H4 (cell line): ENCODE measurements at places on chromosomes 2 and 18. TPM values are rescaled to one million over a fixed set of nuclear protein-coding genes. Genes with fewer than 3 reads are reported as not detected.

DNA sequence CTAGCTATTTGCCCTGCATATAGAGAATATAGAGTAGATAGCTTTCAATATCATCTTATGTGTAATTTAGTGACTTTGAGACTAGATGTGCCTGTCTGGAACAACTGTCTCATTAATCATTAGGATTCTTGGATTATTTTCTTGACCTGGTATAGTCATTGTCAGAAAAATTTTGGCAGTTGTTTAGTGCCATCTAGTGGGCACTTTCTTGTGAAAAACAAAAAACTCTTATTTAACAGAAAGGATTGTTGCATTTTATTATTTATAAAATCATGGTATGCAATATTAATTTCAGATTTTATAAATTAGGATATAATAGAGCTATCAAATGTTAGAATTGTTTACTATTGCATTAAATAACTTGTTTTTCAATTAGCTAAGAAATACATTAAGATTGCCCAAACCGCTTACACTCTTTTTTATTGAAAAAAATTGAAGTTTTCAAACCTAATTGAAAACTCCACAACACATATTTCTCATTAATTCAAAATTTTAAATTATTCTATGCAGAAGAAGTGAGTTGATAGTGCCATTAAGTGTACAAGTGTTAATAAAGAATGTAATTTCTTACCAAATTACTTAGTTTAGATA, 80.3 kb downstream of the DYNAP start:
- no peak for DNase-seq

GRCh38 chr2:23488584-23488983, 103.6 kb downstream of the KLHL29 start:
- DNase-seq, result no peak

DNA sequence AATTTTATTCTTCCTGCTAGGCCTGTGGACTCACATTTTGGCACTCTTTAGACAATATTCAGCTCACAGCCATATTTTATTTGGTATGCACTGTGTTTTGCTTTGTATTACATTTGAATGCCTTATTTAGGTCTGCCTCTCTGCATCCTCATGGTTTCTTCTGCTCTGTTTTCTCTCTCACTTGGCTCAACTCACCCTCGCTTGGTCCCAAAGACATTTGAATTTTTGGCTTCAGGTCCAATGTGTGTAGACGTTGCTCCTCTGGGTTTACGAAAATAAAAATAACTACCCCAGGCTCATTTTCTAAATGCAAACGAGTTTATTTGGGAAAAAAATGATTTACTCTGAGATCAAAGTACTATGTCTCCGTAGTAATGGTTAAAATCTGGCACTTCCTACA, 91.1 kb upstream of the REG3A start:
- DNase-seq, result no peak

DNA sequence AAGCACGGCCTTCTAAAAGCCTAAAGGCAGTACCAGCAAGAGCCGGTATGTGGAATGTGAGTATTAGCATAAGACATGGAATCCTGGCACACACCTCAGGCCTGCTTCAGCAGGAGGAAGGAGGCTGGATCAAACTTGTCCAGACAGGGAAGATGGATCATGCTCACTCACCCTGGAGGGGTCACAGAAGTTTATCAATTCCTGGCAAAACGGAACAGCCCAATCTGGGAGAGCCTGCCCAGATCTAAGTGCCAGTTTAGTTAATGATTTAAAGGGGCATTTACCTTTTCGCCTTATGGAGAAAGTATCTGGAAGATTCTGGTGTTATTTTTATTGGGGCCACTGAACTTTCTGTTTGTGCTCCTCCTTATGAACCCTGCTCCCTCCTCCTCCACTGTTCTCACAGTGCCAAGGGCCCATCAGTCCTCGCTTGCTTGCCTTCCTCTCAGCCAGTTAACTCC, 58.3 kb upstream of the NFE2L2 start:
- no peak for DNase-seq

Gene GKN2
- not detected in 2 replicates for total RNA-seq

DNA sequence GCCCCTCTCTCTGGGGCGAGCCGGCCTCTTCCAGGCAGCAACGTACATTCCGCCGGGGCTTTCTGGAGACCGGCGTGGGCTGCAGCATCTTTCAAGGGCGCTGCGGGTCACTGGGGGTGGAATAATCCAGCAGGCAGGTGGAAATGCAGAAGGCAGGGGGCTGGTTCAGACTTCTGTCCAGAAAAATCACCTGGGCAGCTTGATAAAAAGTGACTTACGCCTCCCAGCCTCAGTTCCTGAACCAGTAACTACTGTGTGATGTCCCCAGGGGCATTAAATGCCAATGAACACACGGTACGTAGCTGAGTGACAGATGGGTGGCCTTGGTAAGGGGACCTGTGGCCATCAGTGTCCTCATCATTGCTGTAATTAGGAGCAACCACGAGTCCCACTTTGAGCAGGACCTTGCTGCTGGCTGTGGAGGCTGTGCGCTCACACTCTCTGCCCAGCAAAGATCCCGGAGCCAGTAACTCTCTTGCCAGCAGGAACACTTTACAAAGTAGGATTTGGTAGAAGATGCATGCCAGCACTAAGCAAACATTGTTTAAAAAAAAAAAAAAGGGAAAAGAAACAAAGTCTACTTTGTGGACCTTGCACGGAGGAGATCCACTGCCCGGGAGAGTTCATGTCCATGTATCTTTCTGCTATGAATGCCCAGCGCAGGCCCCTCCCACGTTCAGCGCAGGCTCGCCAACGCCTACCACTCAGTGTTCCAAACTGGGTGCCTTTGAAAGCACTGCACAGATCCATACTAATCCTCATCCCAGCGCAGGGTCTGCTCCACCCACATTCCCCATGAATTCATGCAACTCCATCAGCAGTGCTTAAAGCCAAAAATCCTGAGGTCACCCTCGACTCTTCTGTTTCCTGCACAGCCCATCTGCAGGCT, 177.3 kb downstream of the HDAC4 start:
- DNase-seq, result no peak

GRCh38 chr2:239826376-239826775, 198.8 kb downstream of the NDUFA10 start:
- DNase-seq, result no peak

DNA sequence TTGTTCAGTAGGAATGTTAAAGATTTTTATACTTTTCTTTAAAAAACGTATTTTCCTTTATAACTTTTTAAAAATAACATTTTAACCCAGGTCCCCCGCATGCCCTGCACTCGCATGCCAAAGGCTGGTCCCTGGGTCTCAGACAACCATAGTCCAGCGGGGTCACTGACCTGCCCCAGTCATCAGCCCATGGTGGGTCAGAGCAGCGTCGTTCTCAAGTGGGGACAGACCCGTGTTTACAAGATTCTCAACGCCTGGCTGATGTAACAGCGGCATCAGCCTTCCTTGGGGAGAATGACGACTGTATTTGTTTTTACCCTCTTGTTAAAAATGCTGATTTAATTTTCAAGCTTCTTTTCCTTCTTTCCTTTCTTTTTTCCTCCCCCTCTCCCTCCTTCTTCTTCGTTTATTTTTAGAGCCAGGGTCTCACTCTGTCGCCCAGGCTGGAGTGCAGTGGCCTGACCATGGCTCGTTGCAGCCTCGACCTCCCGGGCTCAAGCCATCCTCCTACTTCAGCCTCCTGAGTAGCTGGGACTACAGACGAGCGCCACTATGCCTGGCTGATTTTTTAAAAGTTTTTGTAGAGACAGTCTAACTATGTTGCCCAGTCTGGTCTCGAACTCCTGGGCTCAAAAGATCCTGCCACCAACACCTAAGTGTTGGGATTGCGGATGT, 1.0 kb upstream of the EFHD1 start:
- DNase-seq, result no peak
